ENCODE measurements at places on chromosomes 4 and X.

- ATAC-seq: no peak
These were observed 65.5 kb downstream of the F9 start for GRCh38 chrX:139596068-139596467.

DNA sequence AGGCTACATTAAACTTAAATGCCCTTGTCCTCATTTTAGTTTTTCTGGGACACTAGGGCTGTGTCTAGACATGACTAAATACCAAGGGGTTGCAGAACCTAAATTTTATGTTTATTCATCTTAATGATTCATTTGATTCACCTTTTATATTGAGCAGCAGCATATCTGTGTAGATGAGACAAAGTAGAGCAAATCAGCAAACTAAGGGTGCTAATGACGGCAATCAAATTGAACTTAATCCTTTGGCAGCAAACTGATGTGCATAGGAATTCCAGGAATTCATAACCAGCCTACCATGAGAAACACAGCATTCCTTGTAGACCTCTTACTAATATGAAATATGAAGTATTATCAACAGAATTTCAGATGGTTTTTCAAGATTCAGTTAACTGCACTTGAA, 25.1 kb downstream of the EPHA5 start:
- no peak for ATAC-seq

DNA sequence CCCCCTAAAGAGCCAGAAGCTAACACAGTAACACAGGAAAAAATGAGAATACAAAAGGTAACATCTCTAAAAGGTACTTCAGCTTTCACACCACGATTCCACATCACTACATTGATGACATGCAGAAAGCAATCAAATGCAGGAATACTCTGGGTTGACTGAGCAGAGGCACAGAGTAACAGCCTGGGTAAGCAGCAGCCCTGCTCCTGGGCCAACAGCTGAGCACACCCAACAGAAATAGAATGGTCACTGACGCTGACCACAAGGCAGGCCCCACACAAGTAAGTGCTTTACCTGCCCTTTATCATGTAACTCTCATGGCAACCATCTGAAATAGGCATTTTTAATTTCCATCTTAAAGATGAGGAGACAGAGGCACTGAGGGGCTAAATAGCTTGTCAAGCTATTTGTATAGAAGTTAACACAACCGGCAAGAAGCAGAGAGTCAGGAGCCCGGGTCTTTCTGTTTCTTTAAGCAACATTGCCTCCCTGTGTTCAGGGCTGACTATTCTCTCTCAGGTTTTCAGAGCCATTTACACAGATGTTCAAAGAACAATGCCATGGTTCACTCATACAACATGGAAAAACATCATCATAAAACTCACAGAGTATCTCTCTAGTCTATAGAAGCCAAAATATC, 168.9 kb downstream of the ZNF674 start:
- no peak for ATAC-seq

- ATAC-seq: no peak
These were observed 92.4 kb downstream of the CC2D2A start for GRCh38 chr4:15562114-15562513.

- ATAC-seq: peak; percentile 44
These were observed 52.1 kb upstream of the KDR start for GRCh38 chr4:55177461-55177860.

DNA sequence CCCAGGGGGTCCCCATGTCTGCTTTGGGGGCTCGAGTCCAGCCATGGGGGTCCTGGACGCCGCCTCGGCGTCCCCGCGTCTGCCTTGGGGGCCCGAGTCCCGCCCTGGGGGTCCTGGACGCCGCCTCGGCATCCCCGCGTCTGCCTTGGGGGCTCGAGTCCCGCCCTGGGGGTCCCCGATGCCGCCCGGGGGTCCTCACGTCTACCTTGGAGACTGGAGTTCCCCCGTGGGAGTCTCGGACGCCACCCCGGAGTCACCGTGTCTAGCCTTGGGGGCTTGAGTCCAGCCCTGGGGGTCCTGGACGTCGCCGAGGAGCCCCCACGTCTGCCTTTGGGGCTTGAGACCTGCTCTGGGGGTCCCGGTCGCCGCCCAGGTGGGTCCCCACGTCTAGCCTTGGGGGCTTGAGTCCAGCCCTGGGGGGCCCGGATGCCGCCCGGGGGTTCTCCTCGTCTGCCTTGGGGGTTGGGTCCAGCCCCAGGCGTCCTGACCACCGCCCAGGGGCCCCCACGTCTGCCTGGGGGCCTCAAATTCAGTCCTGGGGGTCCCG, 1.1 kb upstream of the GTPBP6 start:
- no peak for ATAC-seq

DNA sequence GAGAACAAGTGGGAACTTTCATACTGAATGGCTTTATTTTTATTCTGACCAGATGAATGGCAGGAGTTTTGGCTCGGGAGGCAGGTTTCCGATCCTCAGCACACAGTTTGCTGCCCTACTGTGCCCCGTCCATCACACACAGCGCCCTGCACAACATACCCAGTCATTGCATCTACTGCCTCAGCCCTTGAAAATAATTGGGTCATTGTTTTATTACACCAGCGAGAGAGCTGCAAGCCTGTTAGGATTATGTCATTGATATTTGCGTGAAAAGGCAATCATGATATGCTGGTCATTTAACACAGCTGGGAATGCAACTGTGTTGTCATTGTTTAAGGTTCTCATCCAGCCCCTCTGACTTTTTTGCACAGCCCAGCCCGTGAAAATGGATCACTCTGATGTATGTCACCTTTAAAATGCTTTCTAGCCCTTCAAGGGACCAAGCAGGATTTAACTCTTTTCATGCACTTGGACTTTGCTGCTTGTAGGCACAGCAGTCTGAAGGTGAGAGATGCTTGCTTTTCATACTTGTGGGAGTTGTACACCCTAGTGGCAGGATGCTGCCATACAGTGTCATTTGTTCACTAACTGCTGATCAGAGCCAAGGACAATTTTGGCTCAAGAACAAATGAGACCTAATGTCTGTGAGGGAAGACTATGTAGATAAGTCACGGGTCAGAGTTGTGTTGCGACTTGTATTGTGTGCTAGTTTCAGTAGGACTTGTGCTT, 62.3 kb downstream of the RTL9 start:
- ATAC-seq: no peak

- peak; percentile 90 for ATAC-seq
These were observed 40.9 kb downstream of the JADE3 start for GRCh38 chrX:46953137-46953527.

DNA sequence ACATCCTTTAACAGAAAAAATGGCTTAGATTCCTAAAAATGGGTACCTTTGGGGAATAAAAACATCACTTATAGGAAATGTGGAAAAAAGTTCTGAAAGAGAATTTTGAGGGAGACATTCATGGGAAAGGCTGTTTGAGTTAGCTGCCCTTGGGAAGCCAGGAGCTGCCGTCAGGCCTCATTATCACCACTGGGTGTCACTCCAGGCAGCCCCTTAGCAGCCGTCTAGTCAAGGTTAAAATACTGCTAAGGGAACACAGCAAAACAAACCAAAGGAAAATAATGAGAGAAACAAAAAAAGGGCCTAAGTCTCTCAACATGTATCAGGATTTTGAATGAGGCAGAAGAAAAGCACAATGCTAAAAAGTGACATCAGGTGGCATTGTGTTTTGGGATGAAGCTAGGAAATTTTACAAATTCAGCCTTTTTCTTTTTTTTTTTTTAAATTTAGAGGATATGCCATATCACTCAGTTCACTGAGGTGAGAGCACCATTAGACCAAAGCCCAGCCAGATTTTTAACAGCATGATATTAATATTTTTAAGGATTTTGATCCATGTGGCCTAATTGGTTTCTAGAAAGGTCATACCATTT, 235.3 kb downstream of the GPAT3 start:
- ATAC-seq: no peak

GRCh38 chr4:152635851-152636250, 43.9 kb downstream of the TMEM154 start:
- no peak for ATAC-seq

DNA sequence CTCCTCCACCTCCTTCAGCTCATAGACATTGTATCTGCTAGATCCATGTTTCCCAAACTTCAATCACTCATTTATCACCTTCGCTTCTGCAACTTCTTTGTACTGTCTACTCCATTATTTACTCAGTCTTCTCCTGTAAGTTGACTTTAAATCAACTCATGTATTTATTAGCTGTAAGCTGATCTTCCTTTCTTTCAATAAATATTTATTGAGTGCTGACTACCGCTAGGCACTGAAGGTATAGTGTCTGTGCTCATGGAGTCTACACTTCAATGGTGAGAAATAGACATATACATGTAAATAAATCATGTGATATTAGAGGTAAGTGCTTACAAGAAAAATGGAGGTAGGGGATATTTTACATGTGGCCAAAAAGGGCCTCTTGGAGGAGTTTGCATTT, 74.6 kb downstream of the RASL11B start:
- ATAC-seq: no peak

GRCh38 chr4:143531380-143531779, 17.9 kb downstream of the SMARCA5 start:
- no peak for ATAC-seq

DNA sequence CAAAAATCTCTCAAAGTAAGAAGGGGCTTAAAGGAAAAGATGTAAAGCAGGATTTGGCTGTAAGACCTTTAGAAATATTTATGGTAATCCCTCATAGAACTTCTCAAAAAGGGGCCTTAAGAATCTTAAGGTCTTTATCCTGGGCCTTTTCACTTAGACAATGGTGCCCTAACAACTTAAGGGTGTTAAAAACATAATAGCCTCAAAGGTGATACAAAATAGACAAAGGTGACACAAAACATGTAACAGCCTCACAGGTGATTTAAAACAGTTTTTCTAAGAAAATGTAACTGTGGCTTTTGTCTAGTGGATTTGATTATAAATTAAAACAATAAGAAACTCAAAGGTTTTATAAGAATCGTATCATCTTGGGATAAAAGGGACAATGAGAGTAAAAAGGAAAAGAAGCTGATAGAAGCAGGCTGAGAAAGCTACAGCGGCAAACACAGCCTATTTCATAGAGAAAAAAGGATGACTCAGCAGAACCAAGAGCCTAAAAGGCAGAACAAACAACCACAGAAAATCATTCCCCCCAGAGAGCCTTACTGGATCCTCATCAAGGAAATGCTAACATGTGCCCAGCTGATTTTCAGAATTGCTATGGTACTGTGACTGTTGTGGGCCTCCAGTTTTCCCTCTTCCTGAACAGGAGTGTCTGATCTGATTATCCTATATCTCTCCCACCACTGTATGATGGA, 164.3 kb downstream of the STPG2 start:
- peak; percentile 61 for ATAC-seq

- no peak for ATAC-seq
These were observed 132.8 kb downstream of the KCNIP4 start for GRCh38 chr4:21815651-21816377.

DNA sequence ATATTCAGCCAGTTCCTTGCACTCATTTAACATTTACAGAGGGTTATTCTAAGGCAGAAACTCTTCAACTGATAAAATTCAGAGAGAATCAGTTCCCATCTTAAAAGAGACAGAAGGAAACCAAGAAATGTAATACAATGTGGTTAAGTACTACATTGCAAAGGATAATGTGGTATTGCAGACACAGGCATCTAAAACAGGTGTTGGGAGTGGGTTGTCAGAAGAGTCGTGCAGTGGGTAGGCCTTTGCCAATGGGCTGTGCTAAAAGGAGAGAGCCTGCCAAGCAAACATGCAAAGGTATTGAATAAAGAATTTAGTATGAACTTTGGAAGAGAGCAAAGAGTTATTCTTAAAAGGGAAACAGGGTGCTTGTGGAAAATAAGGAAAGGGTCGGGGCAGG, 1044.4 kb upstream of the DIAPH2 start:
- ATAC-seq: no peak

DNA sequence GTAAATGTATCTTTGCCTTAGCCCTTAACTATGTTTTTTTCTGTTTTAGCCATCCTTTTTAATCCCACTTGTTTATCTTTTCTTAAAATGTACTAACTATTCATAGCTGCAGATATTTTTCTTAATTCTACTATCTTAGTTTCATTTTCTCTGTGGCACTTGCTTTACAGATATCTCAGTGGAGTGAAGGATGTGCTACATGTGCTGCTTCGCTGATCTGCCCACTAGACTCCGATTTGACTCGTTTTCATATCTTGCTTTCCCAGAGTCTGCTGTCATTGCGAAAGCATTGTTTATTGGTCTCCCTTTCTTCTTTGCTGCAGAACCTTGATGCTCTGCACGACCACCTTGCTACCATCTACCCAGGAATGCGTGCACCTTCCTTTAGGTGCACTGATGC, 30.6 kb downstream of the GUCY1B1 start:
- no peak for ATAC-seq
